ENCODE measurements at places on chromosomes 6 and 20.

DNA sequence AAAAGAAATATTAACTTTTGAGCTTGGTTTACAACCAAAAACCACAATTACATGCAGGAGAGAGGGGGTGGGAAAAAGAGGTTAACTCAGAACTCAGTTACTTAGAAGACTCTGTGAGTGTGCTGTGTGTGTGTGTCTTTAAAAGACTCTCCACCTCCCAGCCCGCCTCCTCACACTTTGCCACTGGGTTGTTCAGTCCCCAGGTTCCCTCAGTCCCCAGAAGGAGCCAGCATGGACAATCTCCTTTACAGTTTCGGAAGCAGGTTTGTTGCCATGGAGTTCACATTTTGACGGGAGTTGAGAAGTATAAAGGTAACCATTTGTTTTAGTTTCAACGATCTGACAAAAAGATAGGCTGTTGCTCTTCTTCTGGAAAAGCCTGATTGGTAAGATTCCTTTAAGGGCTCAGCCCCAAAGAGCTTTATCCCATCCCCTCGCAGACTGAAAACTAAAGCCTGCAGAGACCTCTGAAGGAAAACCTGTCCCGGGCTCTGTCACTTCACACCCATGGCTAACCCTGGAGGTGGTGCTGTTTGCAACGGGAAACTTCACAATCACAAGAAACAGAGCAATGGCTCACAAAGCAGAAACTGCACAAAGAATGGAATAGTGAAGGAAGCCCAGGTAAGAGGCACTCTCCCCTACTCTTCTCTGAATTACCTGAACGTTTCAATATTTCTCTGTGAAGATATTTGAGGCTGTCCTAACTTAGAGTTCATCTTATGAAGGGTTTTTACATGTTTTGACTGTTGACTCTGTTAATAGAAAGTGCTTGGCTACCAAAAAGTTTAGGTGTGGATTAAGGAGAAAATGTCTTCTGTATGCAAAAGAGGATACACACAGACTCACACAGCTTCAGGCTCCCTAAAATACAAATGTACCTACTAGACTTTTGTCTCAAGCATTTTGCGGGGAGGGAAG is at the start of gene SPTLC3:
TSS of gene SPTLC3 (plus strand) at position 212 of the 921 bp plus-strand sequence. CDS start at position 508, 296 bp downstream.
- DNase-seq, result no peak

- no peak for DNase-seq
Measured at GRCh38 chr6:18080544-18080943, 41.9 kb downstream of the NHLRC1 start.

DNA sequence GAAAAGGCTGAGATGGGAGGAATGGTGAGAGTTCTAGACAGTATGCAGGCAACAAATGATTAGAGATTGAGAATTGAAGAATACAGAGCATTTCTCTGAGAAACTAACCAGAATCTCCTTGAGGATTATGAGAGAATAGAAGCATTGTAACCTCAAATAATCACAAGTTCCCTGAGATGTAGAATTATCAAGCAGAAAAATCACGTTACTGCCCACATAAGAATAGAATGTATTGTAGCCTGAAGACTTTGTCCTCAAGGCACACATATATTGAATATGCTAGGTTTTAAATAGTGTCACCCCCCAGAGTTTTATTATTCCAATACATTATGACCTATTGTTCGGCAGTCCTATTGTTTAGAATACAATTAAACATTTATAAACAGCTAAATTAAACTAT is 57.2 kb downstream of the CNKSR3 start:
- DNase-seq, result no peak

GRCh38 chr6:128515550-128516513 is 4.6 kb downstream of the PTPRK start:
- DNase-seq, result no peak

DNA sequence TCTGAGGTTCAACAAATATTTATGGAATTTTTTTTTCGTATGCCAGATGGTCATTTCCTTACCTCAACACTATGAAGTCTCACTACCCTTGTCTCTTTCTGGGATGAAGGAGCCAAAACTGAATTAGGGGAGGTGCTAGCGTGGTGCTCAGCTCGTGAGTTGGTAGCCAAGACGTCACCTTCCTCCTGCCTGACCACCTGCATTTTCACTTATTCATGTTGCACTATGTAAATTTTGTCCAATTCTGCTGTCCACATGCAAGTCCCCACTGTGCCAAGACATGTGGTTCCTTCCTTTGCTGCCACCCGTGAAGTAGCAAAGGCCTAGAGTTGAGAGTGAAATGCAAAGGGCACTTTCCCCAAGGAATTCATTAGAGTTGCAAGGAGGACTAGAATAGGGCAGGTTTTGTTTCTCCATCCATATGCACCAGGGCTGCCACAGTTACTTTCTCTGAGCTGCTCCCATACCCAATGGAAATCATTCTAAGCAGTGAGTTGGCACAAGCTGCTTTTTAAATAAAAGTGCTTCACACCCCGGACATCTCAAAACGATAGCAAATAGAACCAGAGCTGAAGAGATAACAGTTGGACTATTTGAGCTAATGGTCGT is 591.3 kb upstream of the NOX3 start:
- no peak for DNase-seq

- DNase-seq, result no peak
Measured at GRCh38 chr6:3269281-3269975, 10.7 kb downstream of the PSMG4 start.

- DNase-seq, result no peak
Measured at GRCh38 chr6:99613409-99613704, 6.7 kb downstream of the PRDM13 start.

DNA sequence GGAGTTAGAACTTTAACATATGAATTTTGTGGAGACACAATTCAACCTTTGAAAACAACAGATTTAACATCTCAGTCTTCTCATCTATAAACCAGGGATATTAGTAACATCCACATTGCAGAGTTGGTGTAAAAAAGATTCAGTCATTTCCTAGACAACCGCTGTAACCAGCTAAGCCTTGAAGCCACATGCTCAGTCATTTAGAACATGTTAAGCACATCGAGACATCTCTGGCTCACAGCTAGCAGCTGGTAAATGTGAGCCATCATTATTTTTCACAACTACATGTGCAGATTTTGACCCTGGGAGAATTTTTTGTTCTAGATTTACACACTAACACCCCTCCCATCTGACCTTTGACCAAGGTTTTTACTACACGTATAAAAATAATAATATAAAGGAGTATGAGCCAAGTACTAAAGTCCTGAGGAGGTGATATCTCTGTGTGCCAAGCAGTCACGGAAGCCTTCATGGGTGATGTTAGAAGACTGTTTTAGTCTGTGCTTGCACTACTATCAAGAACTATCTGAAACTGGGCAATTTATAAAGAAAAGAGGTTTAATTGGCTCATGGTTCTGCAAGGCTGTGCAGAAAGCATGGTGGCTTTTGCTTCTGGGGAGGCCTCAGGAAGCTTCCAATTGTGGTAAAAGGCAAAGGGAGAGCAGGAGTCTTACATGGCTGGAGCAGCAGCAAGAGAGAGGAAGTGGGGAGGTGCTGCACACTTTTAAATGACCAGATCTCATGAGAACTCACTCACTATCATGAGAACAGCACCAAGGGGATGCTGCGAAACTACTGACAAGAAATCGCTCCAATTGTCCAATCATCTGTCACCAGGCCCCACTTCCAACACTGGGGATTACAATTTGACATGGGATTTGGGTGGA is 48.7 kb upstream of the IL20RA start:
- no peak for DNase-seq

GRCh38 chr6:96755096-96755495 is 82.2 kb downstream of the GPR63 start:
- no peak for DNase-seq

GRCh38 chr6:43636308-43636659 is 644 bp downstream of the MAD2L1BP start:
- no peak for DNase-seq

GRCh38 chr6:158389193-158389919 is 77.1 kb downstream of the TULP4 start:
- DNase-seq, result no peak

DNA sequence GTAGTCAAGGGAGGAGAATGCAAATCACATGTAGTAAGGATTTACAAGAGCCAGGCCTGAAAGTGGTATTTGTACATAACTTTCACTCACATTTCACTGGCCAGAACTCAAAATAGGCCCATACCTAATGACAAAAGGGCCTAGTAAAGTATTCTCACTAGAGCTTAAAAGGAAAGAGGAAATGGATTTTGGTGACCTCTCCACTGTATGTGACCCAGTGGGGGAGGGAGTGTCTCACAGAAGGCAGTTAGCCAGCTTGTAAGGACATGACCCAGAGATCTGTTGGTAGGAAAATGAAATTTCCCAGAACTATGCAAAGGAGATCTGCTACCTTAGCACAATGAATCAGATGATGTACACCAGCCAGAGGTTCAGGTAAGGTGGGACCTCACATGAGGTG is 124.4 kb downstream of the PTPRT start:
- no peak for DNase-seq

GRCh38 chr6:31317036-31317435 is 39.9 kb downstream of the HLA-B start:
- DNase-seq, result no peak

DNA sequence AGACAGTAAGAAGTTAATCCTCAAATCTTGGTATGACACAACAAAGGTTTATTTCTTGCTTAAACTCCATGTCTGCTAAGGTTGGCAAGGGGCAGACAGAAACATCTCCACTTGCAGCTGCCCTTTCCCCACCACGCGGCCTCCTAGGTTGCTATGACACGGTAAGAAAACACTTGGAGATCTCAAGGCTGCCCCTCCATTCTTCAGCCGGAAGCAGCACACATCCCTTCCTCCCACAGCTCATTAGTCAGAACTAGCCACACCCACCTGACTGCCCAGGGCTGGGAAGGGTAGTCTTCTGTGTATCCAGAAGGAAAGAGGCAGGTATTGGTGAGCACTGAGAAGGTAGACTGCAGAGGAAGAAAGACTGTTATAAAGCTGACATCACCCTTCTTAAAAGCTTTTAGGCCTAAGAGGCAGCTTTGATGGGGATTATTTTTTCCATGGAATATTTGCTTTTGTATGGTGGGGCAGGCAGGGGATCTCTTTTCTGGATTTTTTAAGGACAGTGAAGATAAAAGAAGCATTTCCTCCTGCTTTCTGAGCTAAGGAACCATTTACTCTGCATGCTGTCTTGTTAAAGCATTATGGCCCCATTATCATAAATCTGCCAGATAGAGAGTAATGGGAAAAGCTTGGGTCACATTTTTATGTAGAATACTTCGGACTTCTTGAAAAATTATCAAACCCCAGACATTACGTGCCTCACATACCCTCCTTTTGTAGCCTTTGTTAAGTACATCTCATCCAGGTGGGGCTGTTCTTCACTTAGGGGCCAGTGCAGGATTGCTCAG is 41.6 kb downstream of the MRAP2 start:
- DNase-seq, result no peak

DNA sequence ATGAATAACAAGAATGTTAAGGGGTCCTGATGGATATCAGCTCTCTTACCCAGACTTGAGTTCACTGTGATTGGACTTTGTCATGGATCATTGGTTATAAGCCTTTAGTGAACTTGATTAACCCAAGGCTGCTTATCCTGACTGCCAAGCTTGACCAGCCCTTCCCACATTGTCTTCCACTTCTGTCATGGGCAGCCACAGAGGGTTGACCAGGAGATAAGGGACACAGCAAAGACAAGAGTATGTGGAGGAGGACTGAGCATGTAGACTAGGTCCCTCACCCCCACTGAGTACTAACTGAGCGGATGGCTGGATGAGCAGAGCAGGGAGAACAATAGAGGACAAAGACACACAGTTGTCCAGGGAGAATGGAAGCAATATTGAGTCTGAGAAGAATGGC is 52.5 kb downstream of the FAXC start:
- no peak for DNase-seq

DNA sequence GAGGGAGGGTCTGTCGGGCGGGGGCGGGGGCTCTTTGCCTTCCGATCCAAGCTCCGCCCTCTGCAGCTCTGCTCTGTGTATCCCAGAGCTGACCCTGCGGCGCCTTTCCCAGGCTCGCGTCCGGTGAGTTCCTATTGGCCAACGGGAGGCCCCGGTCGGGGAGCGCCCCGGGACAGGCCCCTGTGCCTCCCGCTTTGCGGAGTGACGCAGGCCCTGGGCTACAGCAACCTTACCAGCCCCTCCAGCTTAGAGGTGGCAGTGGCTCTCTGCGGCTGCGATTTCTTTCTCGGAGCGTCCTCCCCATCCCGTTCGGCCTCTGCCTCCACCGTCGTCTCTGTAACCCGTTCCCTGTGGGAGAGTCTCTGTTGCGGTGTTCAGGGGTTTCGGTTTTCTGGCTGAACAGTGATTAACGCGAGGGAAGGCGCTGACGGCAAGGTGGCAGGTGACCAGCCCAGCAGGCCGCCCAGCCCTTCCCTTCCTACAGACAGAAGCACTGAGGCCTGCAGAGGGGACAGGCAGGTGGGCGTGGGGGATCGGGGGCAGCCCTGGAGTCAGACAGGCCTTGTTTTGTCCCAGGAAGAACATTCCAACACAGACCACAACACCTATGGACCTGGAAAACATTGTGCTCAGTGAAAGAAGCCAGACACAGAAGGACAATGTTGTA is 18.1 kb upstream of the CEBPB start:
- DNase-seq, result no peak

- DNase-seq, result no peak
Measured at GRCh38 chr6:132023490-132023889, 72.3 kb upstream of the CCN2 start.

DNA sequence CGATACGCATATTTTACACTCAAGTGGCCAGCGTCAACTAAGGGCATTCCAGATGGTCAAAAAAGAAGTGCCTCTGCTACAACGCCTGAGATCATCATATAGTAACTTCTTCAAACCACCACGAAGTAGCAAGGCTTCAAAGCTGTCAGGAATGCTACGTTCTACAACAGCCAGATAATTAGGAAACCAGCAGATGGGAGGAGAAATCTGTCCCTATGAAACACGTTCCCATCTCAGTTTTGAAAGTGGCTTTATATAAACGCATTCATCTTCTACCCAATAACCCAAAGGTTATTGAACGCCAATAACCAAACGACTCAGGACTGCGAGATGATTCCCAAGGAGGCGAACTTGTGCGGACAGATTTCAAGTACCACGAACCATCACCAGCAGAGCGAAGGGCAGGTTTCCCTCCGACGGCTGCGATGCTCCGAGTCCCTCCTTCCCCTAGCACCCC is 1.2 kb downstream of the ABHD12 start:
- no peak for DNase-seq

- no peak for DNase-seq
Measured at GRCh38 chr20:63136296-63136695, 79.6 kb downstream of the YTHDF1 start.

DNA sequence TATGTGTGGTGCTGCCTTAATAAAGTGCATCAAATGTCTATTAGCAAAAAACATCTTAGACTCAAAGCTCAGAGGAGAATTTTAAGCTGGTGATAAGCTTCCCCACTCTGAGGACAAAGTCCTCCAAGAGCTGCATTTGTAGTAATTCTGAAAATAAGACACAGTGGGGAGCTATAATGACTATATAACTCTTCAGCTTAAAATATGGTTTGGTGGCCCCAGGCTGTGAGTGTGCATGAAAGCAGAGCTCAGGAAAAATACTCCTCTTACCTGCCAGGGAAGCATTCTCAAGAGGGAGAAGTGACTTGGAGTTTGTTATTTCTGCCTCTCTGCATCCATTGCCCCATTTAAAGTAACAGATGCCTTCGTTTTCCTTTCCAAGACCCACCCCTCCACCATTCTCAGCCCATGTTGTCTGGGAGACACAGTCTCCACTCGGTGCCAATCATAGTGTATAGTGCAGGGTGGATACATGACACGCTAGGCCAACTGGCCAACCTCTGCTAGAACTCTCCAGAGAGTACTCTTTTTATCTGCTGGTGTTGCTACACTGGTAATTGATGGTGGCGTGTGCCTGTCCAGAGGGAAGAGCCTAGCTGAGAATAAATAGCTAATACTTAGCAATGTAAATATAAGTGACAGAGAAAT is 229.2 kb downstream of the PHF3 start:
- DNase-seq, result no peak
